Parietal lobe (tissue), 2 donors: ENCODE measurements at places on chromosomes 1 and 21. TPM values are rescaled to one million over a fixed set of nuclear protein-coding genes. Genes with fewer than 3 reads are reported as not detected.

Gene LRRC7
- 639 TPM for total RNA-seq

Gene F3
- 26.9 TPM for total RNA-seq

Gene SYDE2
- 3.1 TPM for total RNA-seq

Gene TNN
- 0.31 TPM for total RNA-seq

Gene LRRIQ3
- total RNA-seq, result 1.3 TPM

Gene RSPO1
- not detected for total RNA-seq

Gene MXRA8
- 9.1 TPM for total RNA-seq

Gene PRAMEF1
- total RNA-seq, result not detected

Gene RAB3B
- 9.4 TPM for total RNA-seq

Gene PLA2G5
- not detected for total RNA-seq

Gene DENND2C
- total RNA-seq, result 0.94 TPM

Gene TMEM82
- total RNA-seq, result not detected

Gene MINDY1
- total RNA-seq, result 14.4 TPM

Gene SDE2
- total RNA-seq, result 21.9 TPM

Gene DCDC2B
- total RNA-seq, result not detected

Gene TNFRSF9
- total RNA-seq, result not detected

Gene FCMR
- not detected for total RNA-seq

Gene HSD3B2
- not detected for total RNA-seq

Gene CDK18
- 1.3 TPM for total RNA-seq

Gene SYCP1
- not detected for total RNA-seq

Gene CFAP126
- not detected for total RNA-seq

Gene HTR6
- total RNA-seq, result 0.31 TPM

Gene DNASE2B
- total RNA-seq, result not detected

Gene ST6GALNAC5
- 41.0 TPM for total RNA-seq

Gene PLA2G2C
- total RNA-seq, result not detected

Gene ATP1A4
- total RNA-seq, result 0.31 TPM

Gene SLAMF8
- total RNA-seq, result not detected

Gene FAM229A
- total RNA-seq, result 5.0 TPM

Gene TEX38
- not detected for total RNA-seq

Gene CD160
- not detected for total RNA-seq

Gene TNFSF18
- total RNA-seq, result 0.63 TPM

Gene REN
- not detected for total RNA-seq

Gene FALEC
- 1.9 TPM for total RNA-seq

Gene TAL1
- total RNA-seq, result 0.94 TPM

Gene BRDT
- not detected for total RNA-seq

Gene BRWD1
- total RNA-seq, result 336 TPM

Gene GUCA2B
- not detected for total RNA-seq

Gene FMO5
- total RNA-seq, result 0.63 TPM

Gene C1orf53
- total RNA-seq, result 1.3 TPM

Gene KCNJ9
- total RNA-seq, result 14.7 TPM

Gene TEDDM1
- not detected for total RNA-seq

Gene BACE2
- 7.2 TPM for total RNA-seq

Gene TSPAN2
- total RNA-seq, result 28.2 TPM

Gene APH1A
- 64.2 TPM for total RNA-seq

Gene S100A3
- not detected for total RNA-seq
